Left renal cortex interstitium (tissue), 4 donors: ENCODE measurements at places on chromosomes 3 and 15. TPM values are rescaled to one million over a fixed set of nuclear protein-coding genes. Genes with fewer than 3 reads are reported as not detected.

- no peak for DNase-seq
These were observed 423.6 kb downstream of the OTOL1 start for GRCh38 chr3:161920196-161920595.

DNA sequence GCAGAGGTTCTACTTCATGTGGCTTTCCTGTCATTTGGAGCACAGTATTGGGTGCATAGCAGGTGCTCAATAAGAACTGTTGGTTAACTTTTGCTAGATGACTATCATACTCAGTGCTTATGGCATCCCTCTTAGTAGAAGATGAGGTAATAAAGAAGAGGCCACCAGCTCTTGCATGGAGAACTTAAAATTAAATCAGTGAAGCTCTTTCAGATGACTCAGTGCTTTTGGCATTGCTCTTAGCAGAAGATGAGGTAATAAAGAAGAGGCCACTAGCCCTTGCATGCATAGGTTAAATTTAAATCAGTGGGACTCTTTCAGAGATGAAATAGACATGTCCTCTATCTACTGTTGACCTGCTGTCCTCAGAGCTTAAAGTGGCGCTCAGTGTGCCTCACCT, 109.4 kb upstream of the FGF7 start:
- no peak for DNase-seq

- DNase-seq, result no peak
These were observed 7.4 kb downstream of the SPRED1 start for GRCh38 chr15:38260077-38260476.

- DNase-seq, result no peak
These were observed 3.7 kb downstream of the IFT80 start for GRCh38 chr3:160395297-160395696.

- DNase-seq, result no peak
These were observed 60.4 kb upstream of the KCNAB1 start for GRCh38 chr3:156059950-156060501.

- no peak for DNase-seq
These were observed 29.1 kb downstream of the DTWD1 start for GRCh38 chr15:49649987-49650386.

DNA sequence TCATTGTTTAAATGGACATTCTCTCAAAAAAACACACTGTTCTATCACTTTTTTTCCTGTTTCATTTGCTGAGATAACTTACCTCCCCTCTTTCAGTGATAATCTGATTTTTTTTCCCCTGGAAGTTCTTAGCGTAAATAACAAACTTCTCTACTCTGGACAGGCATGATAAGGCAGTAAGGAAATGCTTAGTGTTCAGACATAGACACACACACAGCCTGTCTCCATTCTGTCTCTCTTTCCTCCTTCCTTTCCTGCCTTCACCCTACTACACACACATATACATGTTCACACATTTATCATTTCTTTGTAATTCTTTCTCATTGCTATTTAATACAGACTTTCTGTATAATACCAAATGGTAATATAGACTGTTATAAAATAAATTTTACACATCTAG, 470.8 kb upstream of the ROBO1 start:
- no peak for DNase-seq

- no peak for DNase-seq
These were observed 103.6 kb upstream of the ICE2 start for GRCh38 chr15:60582370-60583036.

DNA sequence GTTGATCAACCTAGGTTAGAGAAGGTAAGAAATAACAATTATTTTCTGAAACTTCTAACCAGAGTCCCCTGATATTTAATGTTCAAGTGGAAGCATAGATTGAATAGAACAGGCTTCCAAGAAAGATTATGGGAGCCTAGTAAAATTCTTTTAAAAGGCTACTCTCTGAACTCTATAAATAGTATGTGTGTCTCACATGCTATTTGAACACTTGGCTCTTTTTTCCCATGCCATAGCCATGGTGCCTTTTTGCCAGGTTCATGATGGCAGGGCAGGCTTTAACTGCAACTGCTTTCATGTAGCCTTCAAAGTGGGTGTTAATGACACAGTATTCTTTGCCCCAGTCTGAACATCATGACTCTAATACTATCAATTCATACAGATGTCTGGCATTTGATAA, 22.9 kb upstream of the STRIT1 start:
- no peak for DNase-seq

Gene SEC22C
- 42.2 TPM for polyA plus RNA-seq

Gene IP6K1
- 43.3 TPM for polyA plus RNA-seq

DNA sequence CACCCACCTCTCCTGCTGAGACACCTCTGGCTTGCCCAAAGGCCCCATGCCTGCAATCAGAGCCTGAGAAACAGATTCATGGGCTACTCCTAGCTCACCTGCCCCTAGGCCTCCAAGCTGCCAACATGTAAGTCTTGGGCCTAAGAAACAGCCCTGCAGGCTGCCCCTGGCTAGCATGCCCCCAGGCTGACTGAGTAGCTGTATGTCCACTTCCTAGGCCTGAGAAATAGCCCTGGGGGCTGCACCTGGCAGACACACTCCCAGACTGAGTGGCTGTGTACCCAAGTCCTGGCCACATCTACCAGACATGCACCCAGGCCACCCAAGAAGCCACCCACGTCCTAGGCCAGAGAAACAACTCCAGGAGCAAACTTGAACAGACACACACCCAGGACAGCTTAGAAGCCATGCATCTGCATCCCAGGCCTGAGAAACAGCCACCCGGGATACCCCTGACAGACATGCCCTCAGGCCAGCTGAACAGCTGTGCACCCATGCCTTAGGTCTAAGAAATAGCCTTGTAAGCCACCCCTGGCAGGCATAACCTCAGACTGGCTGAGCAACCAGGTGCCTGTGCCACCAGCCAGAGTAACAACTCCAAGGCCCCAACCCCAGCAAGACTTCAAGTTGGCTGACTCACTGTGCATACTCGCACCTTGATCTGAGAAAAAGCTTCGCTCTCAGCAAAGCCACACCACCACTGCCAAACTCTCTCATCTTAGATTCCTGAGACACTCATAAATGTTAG, 12.0 kb upstream of the NRG4 start:
- DNase-seq, result no peak

Gene KY
- polyA plus RNA-seq, result 1.6 TPM

DNA sequence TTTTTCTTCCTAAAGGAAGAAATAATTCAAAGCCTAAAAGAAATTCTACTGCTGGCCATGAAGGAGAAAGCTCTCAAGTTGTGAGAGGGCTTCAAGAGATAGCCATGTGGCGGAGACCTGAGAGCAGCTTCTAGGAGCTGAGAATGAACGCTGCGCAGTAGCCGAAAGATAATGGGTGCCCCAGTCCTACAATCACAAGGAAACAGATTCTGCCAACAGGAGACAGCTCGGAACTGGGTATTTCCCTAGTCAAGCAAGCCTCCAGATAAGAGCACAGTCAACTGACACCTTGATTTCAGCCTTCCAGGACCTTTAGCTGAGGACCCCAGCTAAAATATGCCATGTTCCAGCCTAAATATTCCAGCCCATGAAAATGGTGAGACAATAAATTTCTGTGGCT, 824.1 kb downstream of the FHIT start:
- DNase-seq, result no peak

GRCh38 chr15:41794081-41794480, 19.8 kb downstream of the MAPKBP1 start:
- no peak for DNase-seq

DNA sequence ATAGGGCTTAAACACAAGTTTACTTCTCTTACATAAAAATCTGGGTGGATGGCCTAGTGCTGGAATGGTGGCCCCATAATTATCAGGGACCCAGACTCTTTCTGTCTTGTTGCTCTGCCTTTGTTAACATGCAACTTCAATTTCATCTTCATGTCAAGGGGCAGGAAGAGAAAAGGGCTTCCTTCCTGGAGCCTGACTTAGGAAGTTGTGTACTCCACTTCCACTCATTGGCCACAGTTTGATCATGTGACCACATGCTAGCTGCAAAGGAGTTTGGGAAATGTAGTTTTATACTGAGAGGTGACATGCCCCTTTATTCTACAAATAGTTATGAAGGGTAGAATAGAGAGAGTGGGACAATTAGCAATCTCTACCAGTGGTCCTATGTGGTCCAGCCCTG, 39.3 kb downstream of the RHCG start:
- DNase-seq, result no peak

DNA sequence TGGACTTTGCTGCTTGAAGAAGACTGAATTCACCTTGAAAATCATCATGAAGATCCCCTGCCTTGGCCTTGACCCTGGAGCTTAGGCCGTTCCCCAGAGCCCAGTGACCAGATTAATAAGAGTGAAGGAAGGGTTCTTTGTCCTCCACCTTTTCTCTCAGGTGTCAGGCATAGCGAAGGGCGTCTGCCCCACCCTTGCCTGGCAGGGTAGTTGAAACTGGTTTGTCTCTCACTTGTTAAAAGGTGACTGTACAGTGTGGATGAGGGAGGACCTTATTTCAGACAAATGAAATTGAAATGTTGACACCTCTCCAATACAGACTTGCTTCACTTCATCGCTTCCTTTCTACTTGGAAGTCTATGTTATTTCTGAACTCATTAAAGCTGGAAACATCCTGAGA, 223.7 kb upstream of the BHLHE40 start:
- no peak for DNase-seq

DNA sequence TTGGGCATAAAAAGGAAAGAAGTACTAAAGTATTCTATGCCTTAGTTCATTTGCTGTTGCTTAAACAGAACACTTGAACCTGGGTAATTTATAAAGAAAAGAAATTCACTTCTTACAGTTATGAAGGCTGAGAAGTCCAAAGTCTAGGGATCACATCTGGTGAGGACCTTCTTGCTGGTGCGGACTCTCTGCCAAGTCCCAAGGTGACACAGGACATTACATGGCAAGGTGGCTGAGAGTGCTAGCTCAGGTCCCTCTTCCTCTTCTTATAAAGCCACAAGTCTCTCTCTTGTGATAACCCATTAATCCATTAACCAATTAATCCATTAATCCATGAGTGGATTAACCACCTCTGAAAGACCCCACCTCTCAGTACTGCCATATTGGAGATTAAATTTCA, 3.1 kb upstream of the ZBTB38 start:
- DNase-seq, result no peak

DNA sequence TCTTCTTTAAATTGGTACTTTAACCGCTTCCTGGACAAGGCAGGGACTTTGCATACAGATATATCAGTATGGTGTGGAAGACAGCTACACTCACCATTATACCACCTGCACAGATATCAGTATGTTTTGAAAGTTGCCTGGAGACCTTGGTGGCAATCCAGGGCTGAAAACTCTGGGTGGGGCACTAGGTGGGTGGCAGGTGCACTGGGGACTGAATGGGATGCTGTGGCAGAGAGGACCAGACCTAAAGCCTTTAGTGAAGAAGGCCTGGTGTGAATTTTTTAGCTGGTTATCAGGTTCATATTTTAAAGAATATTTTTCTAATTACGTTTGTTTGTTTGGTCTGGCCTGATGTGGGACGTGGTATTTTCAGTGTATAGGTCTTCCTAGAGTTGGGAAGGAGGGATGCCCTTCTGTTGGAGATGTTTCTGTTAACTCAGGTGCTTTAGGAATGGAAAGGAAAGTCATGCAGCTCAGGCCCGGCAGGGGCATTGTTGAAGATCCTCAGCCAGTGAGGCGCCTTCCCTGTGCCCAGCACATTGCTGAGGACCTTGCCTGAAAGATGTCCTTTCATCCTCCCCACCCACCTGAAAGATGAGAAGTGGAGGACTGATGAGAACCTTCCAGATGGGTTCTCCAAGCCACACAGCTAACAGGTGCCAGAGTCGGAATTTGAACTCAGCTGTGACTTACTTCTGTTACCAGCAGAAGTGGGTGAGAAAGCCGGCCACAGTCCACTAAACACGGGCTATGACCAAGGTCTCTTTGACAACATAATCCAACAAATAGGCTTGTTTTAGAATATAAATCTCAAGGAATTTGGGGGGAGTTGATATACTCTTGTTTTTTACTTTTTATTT, 77.3 kb downstream of the APBA2 start:
- no peak for DNase-seq
